ENCODE measurements at places on chromosomes 1 and 21.

- DNase-seq, result peak; percentile 54
These were observed 6.9 kb upstream of the CAMK1G start for GRCh38 chr1:209576392-209577197.

GRCh38 chr1:219302697-219303096, 129.0 kb downstream of the LYPLAL1 start:
- no peak for DNase-seq

DNA sequence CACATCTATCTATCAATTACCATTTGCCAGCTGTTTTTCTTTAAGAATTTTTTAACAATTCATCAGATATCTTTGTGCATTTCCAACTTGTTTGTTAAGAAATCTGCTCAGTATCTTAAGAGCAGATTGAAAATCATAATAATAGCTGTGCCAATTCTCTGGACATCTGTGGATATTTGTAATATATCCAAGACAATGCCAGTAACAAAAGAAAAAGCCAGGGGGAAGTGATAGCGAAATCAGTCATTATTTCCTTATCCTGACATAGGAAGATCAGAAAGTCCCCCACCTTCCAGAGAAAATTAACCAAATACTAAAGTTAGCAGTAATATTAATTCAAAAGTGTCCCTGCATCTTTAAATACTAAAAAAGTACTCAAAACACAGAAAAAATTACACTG, 217.1 kb downstream of the RERE start:
- no peak for DNase-seq

- no peak for DNase-seq
These were observed 3.1 kb downstream of the IL6R start for GRCh38 chr1:154408174-154408777.

- no peak for DNase-seq
These were observed 39.1 kb downstream of the CLSTN1 start for GRCh38 chr1:9784508-9785133.

DNA sequence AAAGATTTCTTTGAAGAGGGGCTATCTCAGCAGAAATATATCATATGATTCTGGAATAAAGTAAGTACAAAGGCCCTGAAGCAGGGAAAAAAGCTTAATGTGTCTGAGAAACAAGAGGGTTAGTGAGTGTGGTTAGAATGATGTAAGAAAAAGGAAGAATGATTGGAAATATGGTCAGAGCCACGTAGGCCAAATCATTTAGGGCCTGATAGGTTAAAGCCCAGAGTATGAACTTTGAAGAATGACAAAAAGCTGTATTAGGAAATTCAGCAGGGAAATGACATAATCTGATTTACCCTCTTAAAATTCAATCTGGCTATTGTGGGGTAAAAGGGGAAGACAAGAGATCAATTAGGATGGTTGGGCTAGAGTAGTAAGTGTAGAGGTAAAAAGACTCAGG, 69.0 kb upstream of the MUTYH start:
- DNase-seq, result no peak

- peak; percentile 84 for DNase-seq
These were observed 196.8 kb upstream of the LMO4 start for GRCh38 chr1:87131809-87132283.
